ENCODE measurements at places on chromosomes 3 and 15. TPM values are rescaled to one million over a fixed set of nuclear protein-coding genes. Genes with fewer than 3 reads are reported as not detected.

DNA sequence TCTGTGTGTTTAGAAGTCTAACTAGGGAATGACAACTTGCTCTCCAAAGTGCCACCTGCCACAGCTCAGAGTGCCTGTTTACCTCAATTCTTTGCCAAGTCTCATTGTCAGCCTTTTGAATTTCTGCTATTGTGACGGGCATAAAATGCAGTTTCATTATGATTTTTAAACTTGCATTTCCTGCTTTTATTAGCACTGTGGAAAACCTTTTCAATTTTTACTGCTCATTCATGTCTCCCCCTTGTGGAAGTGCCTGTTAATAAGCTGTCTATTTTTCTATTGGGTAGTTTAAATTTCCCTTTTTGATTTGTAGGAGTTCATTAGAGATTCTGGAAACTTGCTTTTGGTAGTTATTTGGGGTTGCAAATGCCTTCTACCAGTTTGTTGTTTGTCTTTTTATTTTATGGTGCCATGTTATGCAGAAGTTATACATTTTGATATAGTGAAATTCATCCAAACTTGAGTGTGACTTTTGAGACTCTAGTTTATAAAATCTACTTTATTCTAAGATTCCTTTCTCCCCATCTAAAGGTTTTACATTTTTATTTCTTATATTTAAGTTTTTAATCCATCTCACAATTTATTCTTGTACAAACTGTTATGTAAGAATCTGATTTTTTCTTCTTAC is 53.9 kb upstream of the FRMD4B start:
- H3K27me3 ChIP-seq, result peaks cover 6% of the 10 kb centered on the region
- no peak for DNase-seq
- no peak overlapping the region for H3K4me3 ChIP-seq

Gene ERICH6
- total RNA-seq, result not detected

- H3K4me1 ChIP-seq, result peaks cover 6% of the 10 kb centered on the region
- H3K27ac ChIP-seq, result peak overlapping the region; percentile 36
Measured at GRCh38 chr3:52934630-52935530, 37.5 kb upstream of the STIMATE start.

GRCh38 chr15:33234020-33234461 is 39.5 kb upstream of the FMN1 start:
- no peaks in the 10 kb centered on the region for H3K4me1 ChIP-seq
- peak; percentile 6 for DNase-seq
- no peaks in the 10 kb centered on the region for H3K36me3 ChIP-seq
- H3K4me3 ChIP-seq, result no peak overlapping the region

- H3K4me3 ChIP-seq, result no peak overlapping the region
- H3K27me3 ChIP-seq, result no peaks in the 10 kb centered on the region
- peaks cover 16% of the 10 kb centered on the region for H3K36me3 ChIP-seq
- H3K4me1 ChIP-seq, result no peaks in the 10 kb centered on the region
- DNase-seq, result no peak
- H3K27ac ChIP-seq, result no peak overlapping the region
Measured at GRCh38 chr15:42226648-42227047, 18.5 kb upstream of the VPS39 start.

DNA sequence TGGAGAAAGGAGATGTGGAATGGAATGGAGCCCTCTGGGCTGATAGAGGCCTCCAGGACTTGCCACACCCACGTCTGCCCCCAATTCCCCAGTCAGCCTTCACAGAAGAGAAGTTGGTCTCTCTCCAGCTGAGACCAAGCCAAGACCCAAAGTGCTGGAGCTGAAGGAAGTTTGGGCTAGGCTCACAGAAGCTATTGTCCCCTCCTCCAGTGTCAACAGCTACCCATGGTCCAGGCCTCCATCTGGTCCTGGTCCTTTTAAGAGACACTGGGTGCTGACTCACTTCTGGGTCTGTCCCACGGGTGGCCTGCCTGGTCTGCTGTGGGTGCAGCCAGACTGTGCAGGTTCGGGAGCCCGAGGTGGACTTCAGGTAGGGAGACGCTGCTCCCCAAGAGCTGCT is 179.8 kb downstream of the APBA2 start:
- DNase-seq, result no peak
- H3K4me3 ChIP-seq, result no peak overlapping the region
- H3K27ac ChIP-seq, result no peak overlapping the region
- H3K27me3 ChIP-seq, result no peaks in the 10 kb centered on the region
- peaks cover 34% of the 10 kb centered on the region for H3K4me1 ChIP-seq

Gene MNS1
- 0.29 TPM for total RNA-seq

- no peaks in the 10 kb centered on the region for H3K27me3 ChIP-seq
- no peak overlapping the region for H3K4me3 ChIP-seq
- H3K27ac ChIP-seq, result no peak overlapping the region
- H3K4me1 ChIP-seq, result peaks cover 2% of the 10 kb centered on the region
Measured at GRCh38 chr3:21330293-21330692, 420.7 kb downstream of the ZNF385D start.

GRCh38 chr3:49238274-49239127 is 38.5 kb downstream of the C3orf62 start:
- H3K4me1 ChIP-seq, result no peaks in the 10 kb centered on the region
- H3K36me3 ChIP-seq, result no peaks in the 10 kb centered on the region
- DNase-seq, result no peak
- H3K27ac ChIP-seq, result no peak overlapping the region

Gene CAMKV
- 2.1 TPM for total RNA-seq

DNA sequence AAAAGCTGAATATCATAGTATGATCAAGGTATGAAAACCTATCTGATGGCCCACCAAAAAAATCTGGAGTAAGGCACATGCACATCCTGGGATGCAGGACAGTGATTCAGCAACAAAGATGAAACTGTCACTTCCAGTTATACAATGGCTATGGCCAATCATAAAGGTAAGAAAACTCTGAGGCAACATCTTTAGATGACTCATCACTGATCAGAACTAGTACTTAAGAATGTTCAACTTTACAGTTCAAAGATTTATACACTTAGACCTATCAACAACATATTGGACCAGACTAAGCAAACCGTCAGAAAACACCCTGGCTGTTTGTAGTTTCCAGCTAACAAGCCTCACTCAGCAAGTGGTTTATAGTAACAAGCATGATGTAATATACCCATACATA is 21.3 kb upstream of the PLCH1 start:
- H3K4me3 ChIP-seq, result no peak overlapping the region
- no peak for DNase-seq
- H3K36me3 ChIP-seq, result peaks cover 19% of the 10 kb centered on the region
- no peaks in the 10 kb centered on the region for H3K27me3 ChIP-seq
- H3K27ac ChIP-seq, result no peak overlapping the region

Gene ASB14
- not detected for total RNA-seq

Gene USP50
- total RNA-seq, result not detected

GRCh38 chr3:189950258-189950657 is 170.4 kb downstream of the P3H2 start:
- no peaks in the 10 kb centered on the region for H3K36me3 ChIP-seq
- no peak overlapping the region for H3K4me3 ChIP-seq
- peaks cover 4% of the 10 kb centered on the region for H3K27me3 ChIP-seq
- H3K27ac ChIP-seq, result no peak overlapping the region
- no peak for DNase-seq

- no peaks in the 10 kb centered on the region for H3K36me3 ChIP-seq
- no peaks in the 10 kb centered on the region for H3K27me3 ChIP-seq
- no peak overlapping the region for H3K27ac ChIP-seq
- DNase-seq, result no peak
- no peak overlapping the region for H3K4me3 ChIP-seq
Measured at GRCh38 chr15:84883466-84883865, 996 bp upstream of the SLC28A1 start.

GRCh38 chr3:104178680-104179079 is 1188.0 kb upstream of the ALCAM start:
- H3K27me3 ChIP-seq, result no peaks in the 10 kb centered on the region
- H3K4me1 ChIP-seq, result no peaks in the 10 kb centered on the region
- no peak overlapping the region for H3K27ac ChIP-seq
- no peaks in the 10 kb centered on the region for H3K36me3 ChIP-seq

DNA sequence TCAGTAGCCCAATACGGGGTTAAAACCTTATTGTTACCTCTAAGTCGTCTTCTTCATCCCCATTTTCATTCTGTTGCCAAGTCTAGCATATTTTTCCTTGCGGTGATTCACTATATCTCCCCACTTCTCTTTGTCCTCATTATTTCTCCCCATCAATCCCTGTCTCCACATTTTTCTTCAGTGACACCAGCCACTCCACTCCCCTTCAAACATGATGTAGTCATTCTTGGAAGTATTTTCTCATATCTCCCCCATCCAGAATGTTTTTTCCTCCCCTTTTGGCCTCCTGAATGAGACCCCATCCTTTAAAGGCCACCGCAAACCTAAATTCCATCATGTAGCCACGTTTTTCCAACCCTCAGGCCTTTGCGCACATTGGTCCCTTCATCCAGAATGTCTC is 105.9 kb downstream of the TOP2B start:
- H3K4me3 ChIP-seq, result no peak overlapping the region
- no peaks in the 10 kb centered on the region for H3K27me3 ChIP-seq
- no peaks in the 10 kb centered on the region for H3K4me1 ChIP-seq
- H3K36me3 ChIP-seq, result no peaks in the 10 kb centered on the region

Gene HTR3E
- total RNA-seq, result not detected

DNA sequence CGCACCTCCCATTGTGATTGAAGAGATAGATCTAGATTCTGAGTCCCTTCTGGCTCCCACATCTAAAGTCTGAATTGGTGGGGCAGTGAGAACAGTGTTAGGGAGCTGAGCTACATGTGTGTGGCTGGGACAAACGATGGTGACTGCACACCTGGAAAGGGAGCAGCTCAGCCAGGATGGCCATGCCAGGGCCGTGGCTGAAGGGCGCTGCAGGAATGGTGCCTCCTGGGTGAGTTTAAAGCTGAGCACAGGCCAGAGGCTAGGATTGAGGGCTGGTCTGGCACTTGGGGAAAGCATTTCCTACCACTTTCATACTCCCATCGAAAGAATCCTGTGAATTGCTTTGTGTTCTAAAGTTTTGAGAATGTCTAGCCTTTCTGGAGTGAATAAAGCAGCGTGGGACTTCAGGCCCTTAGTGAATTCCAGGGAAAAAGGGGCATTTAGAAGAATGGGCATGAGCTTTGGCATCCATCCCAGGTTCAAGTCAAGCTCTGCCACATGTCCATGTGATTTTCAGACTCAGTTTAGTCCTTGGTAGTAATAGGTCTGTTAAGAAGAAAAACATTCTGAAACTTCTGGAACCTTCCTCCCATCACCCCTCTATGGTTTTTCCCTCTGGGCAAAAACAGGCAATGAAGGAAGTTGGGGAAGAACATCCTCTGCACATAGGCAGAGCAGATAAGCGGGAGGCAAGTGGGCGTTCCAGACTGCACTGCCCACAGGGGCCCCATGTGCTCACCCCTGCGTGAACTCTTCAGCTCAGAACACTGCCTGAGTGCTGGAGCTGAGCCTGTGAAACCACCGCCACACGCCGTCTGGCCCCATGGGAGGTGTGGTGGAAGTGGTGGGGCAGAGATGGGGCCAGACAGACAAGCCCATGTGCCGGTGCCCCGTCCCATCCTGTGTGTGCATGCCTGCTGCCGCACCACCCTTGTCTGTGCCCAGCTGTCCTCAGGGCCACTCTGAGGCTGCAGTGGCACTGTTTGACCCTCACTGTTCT is 12.9 kb upstream of the CPNE9 start:
- H3K27ac ChIP-seq, result no peak overlapping the region
- H3K4me3 ChIP-seq, result no peak overlapping the region
- H3K27me3 ChIP-seq, result no peaks in the 10 kb centered on the region
- peaks cover 22% of the 10 kb centered on the region for H3K36me3 ChIP-seq
- no peak for DNase-seq

GRCh38 chr3:28286595-28286994 is 45.2 kb downstream of the CMC1 start:
- peaks cover 29% of the 10 kb centered on the region for H3K4me1 ChIP-seq
- no peak overlapping the region for H3K27ac ChIP-seq
- H3K36me3 ChIP-seq, result peaks cover 15% of the 10 kb centered on the region
- no peak overlapping the region for H3K4me3 ChIP-seq
- DNase-seq, result no peak

DNA sequence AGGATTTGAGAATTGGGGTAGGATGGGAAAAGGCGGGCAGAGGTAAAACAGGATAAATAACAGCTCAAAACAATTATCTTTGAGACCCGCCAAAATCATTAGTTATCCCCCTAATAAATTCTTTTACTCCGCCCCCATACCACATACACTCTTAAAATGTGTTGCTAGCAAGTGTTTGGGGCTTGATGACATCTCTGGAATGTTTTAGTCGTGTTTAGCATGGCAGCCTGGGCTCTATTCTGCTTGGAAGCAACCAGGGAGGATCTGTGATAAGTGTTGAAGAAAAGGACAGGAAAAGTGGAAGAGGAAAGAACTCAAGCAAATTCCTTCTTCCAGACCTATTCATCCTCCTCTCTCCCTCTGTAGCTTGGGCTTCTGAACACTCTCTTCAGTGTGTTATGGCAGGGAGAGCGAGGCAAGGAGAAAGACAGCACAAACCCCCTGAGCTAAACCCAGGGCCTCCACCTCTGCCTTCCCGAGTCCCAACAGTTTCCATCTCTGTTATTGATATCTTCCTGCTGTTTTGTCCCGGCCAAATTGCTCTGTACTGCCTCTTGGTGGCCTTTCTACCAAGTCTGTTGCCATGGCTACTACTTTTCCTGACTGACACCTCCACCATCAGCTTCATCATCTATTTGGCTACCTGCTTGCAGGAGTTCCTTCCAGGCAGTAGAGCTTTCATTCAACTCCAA is 135.8 kb downstream of the RPL22L1 start:
- H3K27ac ChIP-seq, result no peak overlapping the region
- DNase-seq, result no peak
- no peak overlapping the region for H3K4me3 ChIP-seq

- no peaks in the 10 kb centered on the region for H3K36me3 ChIP-seq
- no peak overlapping the region for H3K27ac ChIP-seq
- DNase-seq, result no peak
- no peaks in the 10 kb centered on the region for H3K4me1 ChIP-seq
Measured at GRCh38 chr3:98068824-98069223, 18.1 kb upstream of the OR5AC2 start.

Gene EPHB3
- total RNA-seq, result 0.07 TPM

GRCh38 chr3:134260987-134261386 is 10.3 kb upstream of the RYK start:
- H3K27ac ChIP-seq, result no peak overlapping the region
- no peaks in the 10 kb centered on the region for H3K36me3 ChIP-seq
- H3K27me3 ChIP-seq, result peaks cover 24% of the 10 kb centered on the region
- DNase-seq, result no peak

DNA sequence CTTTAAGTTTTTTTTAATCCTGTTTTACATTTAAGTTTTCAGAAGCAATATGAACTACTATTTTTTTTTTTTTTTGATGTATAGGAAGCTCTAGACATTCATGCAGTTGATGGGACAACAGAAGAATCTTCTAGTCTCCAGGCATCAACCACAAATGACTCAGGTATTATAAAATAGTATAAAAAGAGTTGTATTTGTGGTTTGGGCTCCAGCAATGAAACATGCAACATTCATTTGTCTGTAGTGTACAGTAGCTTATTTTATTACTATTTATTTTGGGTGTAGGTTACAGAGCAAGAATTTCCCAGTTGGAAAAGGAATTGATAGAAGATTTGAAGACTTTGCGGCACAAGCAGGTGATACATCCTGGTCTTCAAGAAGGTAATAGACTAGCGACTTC is 38.6 kb downstream of the MGA start:
- no peaks in the 10 kb centered on the region for H3K27me3 ChIP-seq
- DNase-seq, result no peak
- H3K4me1 ChIP-seq, result peaks cover 30% of the 10 kb centered on the region
- no peak overlapping the region for H3K27ac ChIP-seq
- H3K36me3 ChIP-seq, result peaks cover 38% of the 10 kb centered on the region

Data from activated CD8-positive, alpha-beta T cell treated with anti-CD3 and anti-CD28 coated beads for 36 hours (primary cell).